Central memory CD4-positive, alpha-beta T cell (primary cell): ENCODE measurements at places on chromosomes 5 and 9.

- no peak for DNase-seq
Measured at GRCh38 chr5:38948501-38948900, 102.7 kb downstream of the OSMR start.

GRCh38 chr5:36877667-36878391 is 1.3 kb downstream of the NIPBL start:
- DNase-seq: peak; percentile 60

GRCh38 chr9:18575686-18576085 is 101.7 kb downstream of the ADAMTSL1 start:
- no peak for DNase-seq

DNA sequence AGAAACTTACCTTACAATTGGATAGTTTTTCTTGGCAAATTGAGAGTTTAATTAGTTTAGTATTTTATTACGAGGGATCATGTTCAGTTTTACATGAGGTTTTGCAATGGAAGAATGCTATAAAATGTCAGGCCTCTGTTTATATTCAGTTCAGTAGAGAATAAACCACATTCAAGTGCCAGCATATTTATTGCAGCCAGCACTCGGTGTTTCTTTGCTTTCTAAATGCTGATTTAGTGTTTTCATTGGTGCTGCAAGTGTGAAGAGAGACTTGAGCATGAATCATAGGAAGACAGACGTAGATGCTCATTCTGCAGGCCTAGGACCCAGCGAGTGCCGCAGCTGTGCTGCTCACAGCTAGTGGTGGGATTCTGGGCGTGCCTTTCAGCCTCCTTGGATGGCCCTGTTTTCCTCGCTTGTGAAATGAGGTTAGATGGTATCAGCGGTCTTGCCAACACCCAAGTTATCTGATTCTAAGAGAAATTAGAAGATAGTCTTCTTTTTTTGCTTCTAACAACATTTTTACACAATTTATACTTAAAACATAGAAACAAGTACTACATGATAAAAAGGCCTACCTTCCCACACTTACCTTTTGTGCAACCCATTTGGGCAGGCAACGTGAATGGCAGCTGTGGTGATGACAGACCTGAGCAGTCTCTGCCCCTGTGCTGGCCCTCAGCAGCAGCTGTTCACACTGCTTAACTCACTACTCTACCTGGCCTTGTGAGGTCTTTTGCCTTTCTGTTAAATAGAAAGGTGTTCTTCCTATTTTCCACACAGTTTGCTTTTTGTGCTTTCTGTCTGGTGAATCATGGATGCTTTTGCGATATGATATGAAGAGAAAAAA is 26.8 kb upstream of the TNFAIP8 start:
- DNase-seq: peak; percentile 69

GRCh38 chr9:22654833-22655232 is 208.2 kb downstream of the DMRTA1 start:
- no peak for DNase-seq

DNA sequence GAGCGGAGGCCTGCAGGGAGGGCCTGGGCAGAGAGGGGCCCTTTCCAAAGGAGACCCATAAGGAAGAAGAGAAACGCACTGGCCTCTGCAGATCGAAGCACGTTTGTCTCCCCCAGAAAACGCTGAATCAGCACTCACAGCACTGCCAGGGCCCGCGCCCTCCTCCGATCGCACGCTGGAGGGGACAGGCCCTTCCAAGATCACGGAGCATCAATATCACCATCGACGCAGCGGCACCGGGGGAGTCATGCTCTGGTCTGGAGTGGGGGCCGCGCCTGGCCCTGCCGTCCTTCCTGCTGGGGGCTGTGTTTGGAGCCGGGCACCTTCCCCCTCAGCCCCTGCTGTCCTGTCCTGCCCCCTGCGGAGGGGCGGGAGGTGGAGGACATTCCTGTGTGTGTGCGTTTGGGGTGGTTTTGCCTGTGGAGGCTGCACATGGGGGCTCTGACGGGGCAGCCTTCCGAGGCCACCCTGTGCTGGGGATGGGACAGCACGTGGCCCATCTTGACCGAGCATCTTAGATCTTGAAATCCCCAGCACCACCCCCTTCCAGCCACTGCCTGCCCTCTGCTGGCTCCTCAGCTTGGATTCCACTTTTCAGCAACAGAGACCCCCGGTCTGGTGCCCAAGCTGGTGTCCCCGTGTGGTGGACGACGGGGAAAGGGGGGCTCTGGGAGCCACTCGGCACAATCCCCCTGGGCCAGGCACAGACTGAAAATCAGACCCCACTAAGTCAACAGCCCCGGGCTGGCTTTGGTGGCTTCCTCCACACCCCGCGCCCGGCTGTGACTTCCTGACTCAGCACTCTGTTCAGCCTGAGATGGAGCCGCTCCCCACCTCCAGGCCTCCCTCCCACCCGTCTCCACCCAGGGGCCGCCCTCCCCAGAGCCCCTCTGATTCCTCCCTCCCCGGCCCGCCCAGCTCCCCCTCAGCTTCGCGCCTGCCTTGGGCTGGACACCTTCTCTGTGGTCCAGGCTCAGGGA is 8.3 kb downstream of the TMEM250 start:
- DNase-seq: peak; percentile 43

GRCh38 chr9:121567500-121568342 is 68.1 kb upstream of the GGTA1 start:
- DNase-seq: no peak

DNA sequence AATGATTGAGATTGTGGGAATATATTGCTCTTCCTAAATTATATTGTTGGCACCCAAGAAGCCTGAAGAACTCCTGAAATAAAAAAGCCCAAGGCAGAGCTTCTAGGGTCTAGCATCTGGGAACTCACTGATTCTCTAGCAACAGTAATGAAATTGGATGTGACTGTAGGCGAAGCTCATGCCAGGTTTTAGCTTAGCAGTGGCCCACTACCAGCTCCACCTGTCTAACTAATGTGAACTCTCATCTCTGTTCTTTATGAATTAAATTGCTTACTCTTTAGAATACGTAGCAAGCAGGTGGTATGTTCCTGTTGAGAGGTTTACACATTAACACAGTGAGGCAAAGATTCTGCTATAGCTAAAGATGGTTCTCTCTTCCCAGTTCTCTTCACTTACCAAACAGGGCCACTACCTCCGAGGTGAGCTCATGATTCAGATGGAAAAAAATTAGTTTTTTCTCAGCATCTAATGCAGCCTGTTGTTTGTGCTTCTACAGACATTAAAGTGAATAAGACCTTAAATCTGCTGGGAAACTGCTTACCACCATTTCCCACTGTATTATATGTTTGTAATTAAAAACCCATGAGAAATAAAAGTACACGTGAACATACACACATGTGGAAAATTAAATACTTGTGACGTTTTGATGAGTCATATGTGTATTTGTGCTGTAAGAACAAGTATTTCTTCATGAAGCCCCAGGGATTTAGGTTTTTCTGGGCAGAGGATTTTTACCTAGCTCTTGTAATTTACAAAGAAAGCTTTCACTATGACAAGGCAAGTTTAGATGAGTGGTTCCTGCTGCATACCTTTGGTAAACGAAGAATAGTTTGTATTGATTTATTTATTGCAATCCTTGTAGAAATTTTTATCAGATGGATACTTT is 360.1 kb downstream of the KDM4C start:
- DNase-seq: no peak

DNA sequence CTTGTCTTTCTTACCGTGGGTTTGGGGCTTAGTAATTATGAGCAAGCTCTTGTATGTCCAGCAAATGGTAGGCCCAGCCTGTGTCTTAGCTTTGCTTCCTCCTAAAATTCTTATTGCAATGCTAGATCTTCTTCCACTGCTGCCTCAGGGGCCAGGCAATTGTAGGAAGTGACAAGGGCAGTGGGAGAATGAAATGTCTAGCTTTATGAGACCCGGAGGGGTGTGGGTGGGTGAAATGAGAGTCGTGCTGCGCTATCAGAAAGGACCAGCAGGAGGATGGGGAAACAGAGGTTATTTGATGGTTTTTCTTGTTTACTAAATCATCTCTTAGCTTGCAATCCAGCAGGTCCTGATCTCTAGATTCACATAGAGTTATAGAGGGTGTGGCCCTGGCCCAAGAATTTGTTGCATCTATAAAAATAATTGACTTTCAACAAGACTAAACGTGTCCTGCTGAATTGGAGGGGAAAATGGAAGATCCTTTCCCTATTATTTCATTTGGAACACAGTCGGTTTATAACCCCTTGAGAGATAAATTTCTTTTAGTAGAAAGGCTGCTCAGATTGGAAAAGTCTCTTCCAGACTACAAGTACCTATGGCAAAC is 43.7 kb downstream of the ZNF366 start:
- no peak for DNase-seq

DNA sequence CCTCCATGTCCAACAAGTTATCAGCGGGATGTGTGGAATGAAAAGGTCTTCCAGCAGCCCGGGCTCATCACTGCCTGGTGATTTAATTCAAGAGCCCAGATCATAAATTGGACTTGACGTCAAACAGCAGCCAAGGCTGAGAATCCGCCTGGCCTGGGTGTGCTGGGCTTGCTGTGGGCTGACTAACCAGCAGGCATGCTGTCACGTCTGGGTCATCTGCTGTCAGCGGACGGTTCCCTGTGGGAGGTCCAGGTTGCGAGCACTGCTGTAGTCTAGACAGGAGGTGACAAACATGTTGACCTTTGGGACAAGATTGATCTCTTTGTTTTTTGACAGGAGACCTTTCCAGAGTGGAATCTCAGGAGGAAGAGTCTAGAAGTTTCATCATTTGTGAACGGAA is 289.7 kb downstream of the OSTF1 start:
- DNase-seq: no peak

DNA sequence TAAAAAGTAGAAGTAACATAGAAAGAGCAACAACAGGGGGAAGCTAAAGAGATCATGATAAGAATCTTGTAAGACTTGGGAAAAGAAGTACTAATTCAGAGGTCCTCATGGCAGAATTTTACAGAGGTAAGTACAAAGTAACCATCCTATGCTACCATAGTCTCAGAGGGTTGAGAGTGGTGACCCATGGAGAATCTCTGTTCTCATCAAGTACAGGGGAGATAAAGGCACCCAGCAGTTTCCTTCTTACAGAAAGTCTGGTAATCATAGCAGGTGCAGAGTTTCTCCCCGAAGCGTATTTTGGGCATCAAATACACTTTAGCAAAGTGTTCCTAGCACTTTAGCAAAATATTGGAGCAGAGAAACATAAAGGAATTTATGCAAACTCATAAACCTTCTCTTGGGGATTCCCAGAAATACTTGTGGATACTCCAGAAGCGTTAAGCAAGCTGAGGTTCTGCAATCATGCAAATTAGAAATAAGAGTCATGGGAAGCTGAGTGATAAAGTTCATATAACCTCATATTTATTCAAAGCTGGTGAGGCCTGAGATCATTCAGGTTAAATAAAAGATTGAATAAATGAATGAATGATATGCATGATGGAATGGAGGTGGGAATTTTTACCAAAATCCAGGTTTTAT is 101.0 kb upstream of the SMC2 start:
- no peak for DNase-seq

GRCh38 chr9:20513126-20513913 is 109.0 kb downstream of the MLLT3 start:
- DNase-seq: no peak

DNA sequence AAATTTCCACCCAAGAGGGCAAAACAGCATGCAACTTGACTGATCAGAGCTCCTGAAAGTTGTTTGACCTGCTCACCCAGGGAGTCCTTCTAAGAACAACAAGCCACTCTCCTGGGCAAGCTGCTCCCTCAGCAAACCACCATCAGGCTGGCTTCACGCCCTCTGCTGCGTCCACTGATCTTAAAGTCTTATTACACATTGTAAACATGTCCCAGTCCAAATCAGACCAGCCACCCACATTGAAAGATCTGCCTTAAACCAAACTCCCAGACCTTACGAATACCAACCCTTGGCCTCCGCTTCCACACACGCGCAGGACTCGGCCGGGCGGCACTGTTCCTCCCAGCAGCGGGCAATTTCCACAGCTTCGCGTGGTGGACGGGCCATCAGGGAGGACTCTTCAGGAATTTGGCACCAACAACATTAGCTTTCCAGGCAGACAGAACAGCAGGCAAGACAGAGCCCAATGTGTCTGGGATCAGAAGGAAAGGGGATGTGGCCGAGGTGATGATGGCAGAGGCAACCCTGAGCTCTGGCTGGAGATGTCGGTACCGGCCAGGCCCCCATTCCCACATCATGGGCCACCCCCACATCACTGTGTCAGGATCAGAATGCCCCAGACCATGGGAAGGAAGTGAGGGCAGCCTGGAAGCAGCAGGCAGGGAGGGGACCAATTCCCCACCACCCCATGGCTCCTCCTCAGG is 56.8 kb downstream of the SEMA4D start:
- DNase-seq: no peak

DNA sequence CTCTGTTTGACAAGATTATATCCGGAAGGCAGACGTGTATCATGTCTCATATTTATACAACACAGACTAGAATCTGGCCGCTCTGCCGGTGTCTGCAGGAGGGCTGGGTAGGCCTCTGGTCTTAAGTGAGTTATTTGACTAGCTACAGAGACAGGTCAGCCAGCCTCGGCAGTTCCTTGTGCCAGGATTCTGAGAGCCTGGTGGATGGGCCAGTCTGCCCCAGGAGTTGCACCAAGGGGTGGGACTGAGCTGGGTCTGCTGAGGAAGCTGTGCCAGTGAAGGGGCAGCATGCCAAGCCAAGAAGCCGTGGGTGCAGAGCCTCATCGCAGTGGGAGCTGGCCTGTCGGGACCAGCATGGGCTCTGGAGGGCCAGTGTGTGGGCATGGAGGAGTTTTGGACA is 7.1 kb downstream of the SNX18 start:
- no peak for DNase-seq
